ENCODE measurements at places on chromosomes 3 and 15.

DNA sequence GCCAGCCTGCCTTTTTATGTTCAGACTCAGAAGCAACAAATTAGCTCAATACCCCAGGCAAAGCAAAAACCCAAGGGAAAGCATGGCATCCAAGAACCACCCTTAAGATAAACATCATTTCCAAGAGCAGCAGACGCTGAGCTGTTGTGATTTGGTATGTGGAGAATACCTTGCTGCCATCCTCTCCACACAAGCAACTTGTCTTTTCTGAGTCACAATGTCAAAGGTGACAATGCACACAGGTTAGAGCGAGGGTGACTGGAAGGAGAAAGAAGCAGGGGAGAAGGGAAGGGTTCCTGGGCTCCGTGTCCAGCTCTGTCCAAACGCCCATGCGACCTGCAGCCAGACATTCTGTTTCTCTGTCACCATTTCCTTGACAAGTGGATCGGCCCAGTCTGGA lies 6.0 kb downstream of the PCSK6 start:
- no peak for DNase-seq

GRCh38 chr15:77014132-77015081 lies 19.5 kb downstream of the PSTPIP1 start:
- DNase-seq, result peak; percentile 78

DNA sequence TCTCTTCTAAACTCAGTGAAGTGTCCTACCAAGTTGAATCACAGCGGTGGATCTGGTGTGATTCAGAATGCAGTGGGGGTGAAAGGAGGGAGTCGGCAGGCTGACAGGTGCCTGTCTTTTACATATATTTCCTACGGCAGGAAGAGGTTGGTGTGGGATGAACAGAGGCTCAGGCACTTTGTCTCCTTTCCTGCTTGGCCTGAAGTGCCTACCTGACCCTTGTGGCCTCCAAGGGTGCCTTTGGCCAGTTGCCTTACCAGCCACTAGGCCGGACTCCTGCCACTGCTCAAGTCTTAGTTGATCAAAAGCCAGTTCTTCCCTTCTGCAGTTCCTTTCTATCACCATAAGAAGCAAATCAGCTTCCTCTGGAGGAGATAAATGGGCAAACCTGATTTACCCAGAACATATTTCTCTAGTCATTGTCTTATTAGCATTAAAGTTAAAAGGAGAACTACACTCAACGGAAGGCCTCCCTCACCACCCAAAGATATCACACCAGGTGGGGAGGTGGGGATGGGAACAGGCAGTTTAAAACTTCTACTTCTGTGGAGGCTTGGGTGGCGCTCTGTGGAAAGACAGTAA lies 52.1 kb downstream of the CRTC3 start:
- no peak for DNase-seq

- no peak for DNase-seq
These were observed 34.6 kb upstream of the THRB start for GRCh38 chr3:24529210-24529609.

Data from GF-D8 (cell line).